ENCODE measurements at places on chromosomes 4 and X. TPM values are rescaled to one million over a fixed set of nuclear protein-coding genes. Genes with fewer than 3 reads are reported as not detected.

Gene KIT
- 15.1 TPM for total RNA-seq

Gene NEUROG2
- not detected for total RNA-seq

Gene SLC10A4
- total RNA-seq, result 0.41 TPM

Gene KDR
- 67.2 TPM for total RNA-seq

Gene CXorf38
- total RNA-seq, result 13.4 TPM

All from metanephros (tissue), 2 donors.